ENCODE measurements at places on chromosomes 11 and 22.

DNA sequence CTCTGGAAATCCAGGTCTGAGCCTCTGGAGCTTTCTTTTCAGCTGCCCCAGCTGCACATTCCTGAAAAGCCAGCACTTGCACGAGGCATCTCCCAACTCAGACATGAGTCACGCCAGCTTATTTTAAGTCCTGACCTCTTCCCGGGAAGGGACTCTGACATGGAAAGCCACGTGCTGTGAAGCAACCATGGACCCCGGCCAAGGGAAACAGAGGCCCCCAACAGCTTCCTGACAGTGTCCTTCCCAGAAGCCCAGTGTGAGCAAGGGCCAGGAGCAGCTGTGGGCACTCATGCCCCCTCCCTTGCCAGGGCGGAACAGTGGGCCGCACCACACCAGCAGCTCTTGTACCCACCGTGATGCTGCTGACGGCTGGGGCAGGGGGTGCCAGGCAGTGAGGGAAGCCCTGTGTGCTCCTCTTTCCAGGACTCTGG lies 118.8 kb upstream of the CADM1 start:
- peak; percentile 60 for DNase-seq

GRCh38 chr11:76161261-76161961 lies 44.9 kb downstream of the WNT11 start:
- DNase-seq, result peak; percentile 47

- DNase-seq, result no peak
Measured at GRCh38 chr11:76480241-76480640, 35.4 kb downstream of the EMSY start.

DNA sequence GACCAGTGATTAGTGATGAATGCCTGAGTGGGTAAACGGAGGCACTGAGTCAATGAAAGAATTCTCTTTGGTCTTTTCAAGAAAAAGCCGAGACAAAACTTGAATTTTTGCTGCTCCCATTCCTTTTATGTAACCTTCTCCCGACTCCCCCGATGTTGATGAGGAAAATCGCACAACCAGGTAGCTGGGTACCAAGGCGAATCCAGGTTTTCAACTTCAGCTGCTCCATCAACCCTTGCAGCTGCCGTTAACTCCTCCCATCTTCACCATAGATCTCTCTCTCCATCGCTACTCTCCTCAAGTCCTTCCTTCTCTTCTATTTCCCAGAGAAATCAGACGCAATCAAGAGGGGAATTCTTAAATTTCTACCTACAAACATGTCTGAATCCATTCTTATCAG lies 611 bp upstream of the USP2 start:
- DNase-seq, result no peak

GRCh38 chr22:40412441-40412840 lies 42.0 kb downstream of the SGSM3 start:
- DNase-seq, result no peak

DNA sequence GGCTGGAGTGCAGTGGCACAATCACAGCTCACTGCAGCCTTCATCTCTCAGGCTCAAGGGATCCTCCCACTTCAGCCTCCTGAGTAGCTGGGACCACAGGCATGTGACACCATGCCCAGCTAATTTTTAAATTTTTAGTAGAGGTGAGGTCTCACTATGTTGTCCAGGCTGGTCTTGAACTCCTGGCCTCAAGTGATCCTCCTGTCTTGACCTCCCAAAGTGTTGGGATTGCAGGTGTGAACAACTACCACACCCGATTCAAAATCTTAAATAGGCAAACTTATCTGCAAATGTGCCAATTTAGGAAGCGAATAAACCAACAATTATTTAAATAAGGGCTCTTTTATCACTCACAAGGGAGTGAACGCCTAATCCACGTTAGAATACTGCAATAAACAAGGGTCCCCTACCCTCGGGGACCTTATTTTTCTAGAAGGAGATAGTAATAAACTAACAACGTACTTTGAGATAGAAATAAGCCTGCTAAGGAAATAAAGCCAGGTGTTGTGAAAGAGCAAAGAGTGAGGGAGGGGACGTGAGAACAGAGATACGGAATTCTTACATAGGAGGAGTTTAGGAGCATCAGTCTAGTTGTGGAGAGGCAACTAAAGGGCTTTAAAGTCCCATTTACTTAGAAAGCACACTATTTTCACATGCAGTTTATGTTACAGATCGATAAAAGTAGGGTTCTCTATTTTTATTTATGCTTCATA lies 3.0 kb upstream of the WEE1 start:
- DNase-seq, result no peak

- DNase-seq, result peak; percentile 6
Measured at GRCh38 chr22:26330971-26331625, 98.0 kb upstream of the ASPHD2 start.

GRCh38 chr11:46238078-46238966 lies 39.1 kb upstream of the CREB3L1 start:
- DNase-seq, result peak; percentile 69

- no peak for DNase-seq
Measured at GRCh38 chr11:114080219-114080618, 20.7 kb downstream of the ZBTB16 start.

- no peak for DNase-seq
Measured at GRCh38 chr11:124176925-124177715, 6.0 kb upstream of the OR10D3 start.

DNA sequence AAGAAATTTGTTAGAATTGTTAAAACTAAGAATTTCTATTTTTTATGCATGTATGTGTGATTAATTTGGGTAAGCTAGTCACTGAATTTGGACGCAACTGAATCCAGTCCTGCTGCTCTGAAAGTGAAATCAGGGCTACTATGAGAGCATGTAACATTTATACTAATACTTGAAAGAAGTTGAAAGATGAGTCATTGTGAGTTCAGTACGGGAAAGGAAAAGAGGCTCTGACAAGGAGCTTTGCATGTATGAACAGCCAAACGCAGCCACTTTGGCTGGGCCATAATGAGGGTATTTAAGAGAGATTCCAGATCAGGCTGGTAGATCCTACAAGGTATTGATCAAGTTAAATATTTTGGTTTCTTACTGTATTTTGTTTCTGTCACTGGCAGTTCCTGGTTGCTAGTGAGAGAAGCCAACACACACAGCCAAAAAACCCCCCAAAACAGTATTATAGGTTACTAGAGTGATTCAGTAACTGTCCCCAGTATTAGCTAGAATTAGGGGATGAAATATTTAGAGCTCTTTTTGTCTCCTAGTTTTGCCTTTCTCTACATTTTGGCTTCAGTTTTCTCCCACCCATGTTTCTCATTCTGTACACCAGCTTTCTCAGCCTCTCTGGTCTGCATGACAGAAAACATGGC lies 14.1 kb downstream of the AASDHPPT start:
- DNase-seq, result no peak

GRCh38 chr11:8598506-8598905 lies 4.5 kb upstream of the STK33 start:
- DNase-seq, result no peak

DNA sequence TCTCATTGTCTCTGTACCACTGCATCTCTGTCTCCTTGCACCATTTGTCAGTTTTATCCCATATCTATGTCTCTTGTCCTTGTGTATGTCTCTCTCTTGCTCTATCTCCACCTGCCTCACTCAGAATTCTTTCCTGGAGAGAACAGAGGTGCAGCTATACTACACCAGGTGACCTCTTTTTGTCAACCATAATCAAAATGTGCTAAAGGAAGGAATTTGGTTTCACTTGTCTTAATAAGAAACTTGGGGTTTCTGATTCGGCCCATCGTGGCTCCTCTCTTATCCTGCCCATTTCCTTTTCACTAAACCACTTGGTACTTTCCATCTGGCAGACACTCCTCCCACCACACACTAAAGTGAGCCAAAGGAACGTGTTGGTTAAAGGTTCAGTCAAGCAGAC lies 2.0 kb upstream of the C11orf42 start:
- DNase-seq, result no peak

DNA sequence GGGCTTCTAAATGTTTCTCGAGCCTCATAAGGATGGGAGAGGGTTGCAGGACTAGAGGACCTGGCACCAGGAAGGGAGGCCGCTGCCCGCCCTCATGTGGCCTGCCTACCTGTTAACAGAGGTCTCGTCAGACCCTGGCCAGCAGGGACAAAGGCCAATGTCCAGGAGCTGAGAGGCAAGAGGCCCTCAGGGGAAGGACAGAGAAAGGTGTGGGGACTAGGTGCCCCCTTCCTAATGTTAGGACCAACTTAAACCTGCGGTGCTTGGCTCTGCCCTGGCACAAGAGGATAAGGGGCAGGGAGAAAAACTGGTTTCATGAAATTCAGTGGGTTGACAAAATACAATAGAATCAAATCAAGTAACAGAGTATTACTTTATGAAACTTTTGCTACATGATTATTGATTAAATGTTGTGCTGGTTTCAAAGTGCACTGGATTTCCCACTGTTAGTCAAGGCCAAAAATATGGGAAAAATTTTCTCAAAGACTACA lies 20.0 kb upstream of the SYT12 start:
- DNase-seq, result no peak

DNA sequence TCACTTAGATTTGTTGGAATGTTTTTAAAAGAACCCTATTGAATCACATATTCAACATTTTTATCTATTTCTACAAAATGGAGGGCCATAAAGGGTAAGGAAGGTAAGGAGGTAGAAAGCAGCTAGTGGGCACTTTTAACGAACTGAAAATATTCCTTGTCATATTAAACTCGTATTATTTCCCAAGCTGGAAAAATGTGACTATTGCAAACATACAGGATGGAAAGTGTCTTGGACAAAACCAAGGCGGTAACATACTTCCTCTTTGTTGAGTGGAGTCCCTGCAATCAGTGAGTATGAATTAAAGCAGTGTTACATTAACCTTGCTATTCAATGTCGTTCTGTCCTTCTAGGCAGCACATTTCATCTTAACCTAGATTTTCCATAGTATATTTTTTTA lies 165.6 kb downstream of the RCN1 start:
- peak; percentile 41 for DNase-seq

GRCh38 chr22:22088658-22089458 lies 106.3 kb upstream of the TOP3B start:
- DNase-seq, result no peak

DNA sequence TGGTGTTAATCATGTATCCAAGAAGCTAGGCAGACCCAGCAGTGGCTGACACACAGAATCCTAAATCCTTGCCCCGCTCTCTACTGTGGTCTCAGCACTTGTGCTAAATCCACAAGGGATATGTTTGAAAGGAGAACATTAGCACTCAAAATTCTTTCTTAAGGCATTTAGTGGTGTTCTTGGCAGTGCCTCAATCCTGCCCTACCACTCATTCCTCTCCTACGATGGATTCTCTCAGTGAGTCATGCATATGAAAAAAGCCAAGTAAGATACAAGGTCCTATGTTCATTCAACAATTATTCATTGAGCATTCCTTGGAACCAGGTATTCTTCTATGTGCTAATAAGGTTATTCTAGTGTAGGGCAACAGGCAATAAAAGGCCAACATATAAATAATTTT lies 31.2 kb downstream of the RRP8 start:
- DNase-seq, result no peak

- no peak for DNase-seq
Measured at GRCh38 chr22:17706947-17707346, 67.3 kb downstream of the BID start.

DNA sequence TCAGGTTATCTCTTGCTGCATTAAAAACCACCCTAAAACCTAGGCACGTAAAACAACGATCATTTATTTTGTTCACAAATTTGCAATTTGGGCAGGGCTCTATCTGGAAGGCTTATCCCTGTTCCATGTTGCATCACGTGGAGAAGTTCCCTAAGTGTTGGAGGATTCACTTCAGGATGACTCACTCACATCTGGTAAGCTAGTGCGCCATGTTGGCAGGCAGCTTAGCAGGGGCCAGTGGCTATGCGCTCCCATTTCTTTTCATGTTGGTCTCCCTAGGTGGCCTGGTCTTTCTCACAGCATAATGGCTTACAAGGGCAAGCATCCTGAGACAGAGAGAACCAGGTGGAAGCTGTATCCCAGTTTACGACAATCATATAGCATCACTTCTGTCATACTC lies 226.8 kb downstream of the BLID start:
- DNase-seq, result no peak

GRCh38 chr11:5336331-5336730 lies 7.0 kb downstream of the OR51B5 start:
- DNase-seq, result no peak

DNA sequence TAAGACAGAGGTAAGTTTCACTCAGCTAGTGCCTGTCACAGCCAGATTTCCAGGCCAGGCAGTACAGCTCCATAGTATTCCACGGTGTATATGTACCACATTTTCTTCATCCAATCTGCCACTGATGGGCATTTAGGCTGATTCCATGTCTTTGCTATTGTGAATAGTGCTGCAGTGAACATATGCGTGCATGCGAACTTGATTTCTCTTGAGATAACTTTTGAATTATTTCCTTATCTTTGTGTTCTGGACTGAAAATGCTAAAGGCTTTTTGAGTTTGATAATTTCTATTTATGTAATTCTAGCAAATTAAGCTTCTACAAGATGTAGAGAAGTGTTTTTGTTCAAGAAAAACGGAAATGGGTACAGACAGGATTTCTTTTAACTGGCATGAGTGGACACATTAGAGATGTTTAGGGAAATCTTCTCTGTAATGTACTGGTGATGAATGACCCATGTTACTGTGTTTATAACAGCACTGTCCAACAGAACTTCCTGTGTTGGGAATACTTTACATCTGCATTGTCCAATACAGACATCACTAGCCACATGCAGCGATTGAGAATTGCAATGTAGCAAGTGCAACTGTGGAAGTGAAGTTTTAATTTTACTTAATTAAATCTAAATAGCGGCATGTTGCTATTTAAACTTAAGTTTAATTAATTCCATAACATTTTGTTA lies 151.3 kb downstream of the CADM1 start:
- peak; percentile 54 for DNase-seq
